ENCODE measurements at places on chromosomes 12 and 14.

GRCh38 chr12:56087220-56087619 is 7.3 kb downstream of the ERBB3 start:
- DNase-seq: no peak

GRCh38 chr12:89166525-89166934 is 185.8 kb downstream of the DUSP6 start:
- DNase-seq: no peak

- DNase-seq: no peak
These were observed 71.9 kb upstream of the GNPNAT1 start for GRCh38 chr14:52863334-52863700.

GRCh38 chr12:119102714-119103113 is 76.0 kb upstream of the HSPB8 start:
- DNase-seq: no peak

DNA sequence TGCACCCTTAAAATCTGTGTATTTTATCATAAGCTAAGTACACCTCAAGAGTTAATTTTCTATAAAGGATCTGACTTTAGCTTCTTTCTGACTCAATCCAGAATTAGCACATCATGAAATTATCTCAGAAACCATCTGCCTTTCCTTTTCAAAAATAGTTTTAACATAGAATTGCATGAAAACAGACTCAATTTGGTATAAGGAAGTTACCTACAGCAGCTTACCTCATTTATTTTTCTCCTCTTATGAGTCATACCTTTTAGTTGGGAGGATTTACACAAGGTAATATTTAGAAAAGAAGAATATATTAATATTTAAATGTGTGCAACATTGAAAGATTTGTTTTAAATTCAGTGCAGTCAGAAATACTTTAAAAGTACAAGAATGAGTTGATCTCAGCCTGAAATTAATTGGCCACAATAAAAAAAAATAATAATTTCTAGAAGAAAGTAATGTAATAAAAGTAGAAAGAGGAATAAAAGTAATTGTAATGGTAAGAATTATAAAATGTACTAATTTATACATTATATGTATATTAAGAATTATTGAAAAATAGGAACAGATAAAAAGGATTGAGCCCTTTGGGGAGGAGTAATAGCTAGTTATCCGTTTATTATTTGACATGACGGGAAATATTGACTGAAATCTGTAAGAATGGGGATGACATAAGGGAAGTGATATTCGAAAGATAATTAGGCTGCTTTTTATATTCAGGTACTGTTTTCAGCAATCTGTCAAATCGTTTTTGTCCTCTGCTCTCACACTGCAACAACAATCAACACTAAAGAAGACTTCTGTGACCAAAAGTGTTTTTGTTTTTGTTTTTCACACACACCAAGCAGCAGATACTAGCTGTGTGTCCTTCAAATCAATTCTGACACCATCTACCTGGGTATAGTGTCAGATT is 20.5 kb downstream of the ADAM21 start:
- no peak for DNase-seq

- DNase-seq: no peak
These were observed 144.0 kb upstream of the FBXO33 start for GRCh38 chr14:39576258-39576657.

DNA sequence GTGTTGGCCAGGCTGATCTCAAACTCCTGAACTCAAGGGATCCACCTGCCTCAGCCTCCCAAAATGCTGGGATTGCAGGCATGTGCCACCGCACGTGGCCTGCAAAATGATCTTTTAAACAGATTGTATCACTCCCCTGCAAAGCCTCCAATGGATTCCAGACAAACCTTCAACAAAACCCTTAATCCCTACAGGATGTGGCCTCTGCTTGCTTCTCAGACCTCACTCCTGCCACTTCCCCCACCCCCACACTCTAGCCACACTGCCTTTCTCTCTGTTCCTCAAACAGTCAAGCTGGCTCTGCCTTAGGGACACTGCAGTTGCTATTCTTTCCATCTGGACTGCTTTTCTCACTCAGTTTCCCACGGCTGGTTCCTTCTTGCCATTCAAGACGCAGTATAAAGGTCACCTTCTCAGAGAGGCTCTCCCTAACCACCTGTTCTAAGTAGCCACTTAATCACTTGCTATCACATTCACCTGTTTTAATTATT is 47.3 kb upstream of the TMED10 start:
- no peak for DNase-seq

- DNase-seq: no peak
These were observed 48.9 kb downstream of the HRK start for GRCh38 chr12:116832353-116832752.

- no peak for DNase-seq
These were observed 328.6 kb downstream of the PCNX1 start for GRCh38 chr14:71235875-71236274.

GRCh38 chr14:29928117-29928640 is 532 bp upstream of the PRKD1 start:
- DNase-seq: no peak

- DNase-seq: no peak
These were observed 217.0 kb downstream of the BCL11B start for GRCh38 chr14:99055019-99055418.

DNA sequence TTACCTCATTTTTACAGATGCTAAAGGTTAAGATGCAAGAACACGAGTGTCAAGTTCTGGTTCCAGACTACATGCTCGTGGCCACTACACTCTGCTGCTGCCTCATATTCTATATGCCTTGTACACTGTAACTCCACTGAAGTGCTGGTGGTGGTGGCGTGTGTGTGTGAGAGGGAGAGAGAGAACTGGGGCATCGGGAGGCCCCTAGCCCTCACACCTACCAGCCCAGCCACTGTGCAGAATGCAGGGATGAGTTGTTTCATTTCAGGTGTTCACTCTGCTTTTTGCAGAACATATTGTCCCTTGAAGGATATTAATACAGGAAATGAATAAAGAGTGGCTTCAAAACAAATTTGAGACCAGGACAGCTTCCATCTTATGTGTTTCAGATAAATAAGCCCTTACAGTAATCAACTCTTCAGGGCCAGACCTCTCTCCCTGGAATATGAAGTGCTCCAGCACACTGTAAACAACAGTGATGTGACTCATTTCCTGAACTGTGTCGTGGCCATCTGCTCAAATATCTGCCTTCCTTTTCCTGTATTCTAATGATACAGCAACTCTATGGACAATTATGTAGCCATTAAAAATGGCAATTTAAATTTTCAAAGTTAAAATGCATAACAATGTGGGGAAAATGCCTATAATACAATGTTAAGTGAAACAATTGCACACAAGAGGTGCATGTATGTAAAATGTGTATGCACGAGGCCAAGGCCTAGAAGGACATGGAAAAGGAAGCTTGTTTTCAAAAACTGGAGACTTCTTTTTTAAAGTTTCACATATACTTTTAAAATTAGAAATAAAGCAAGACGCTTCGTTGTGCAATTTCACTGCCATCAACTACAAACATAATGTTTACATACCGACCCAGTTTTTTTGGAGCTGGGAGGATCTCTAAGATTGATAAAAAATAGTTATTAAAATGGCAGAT is 215.4 kb downstream of the PELI2 start:
- DNase-seq: no peak

- DNase-seq: no peak
These were observed 23.4 kb upstream of the RAB35 start for GRCh38 chr12:120139958-120140357.

- DNase-seq: no peak
These were observed 48.5 kb upstream of the ARHGAP5 start for GRCh38 chr14:32028599-32028998.
